B cell (primary cell): ENCODE measurements at places on chromosomes 16 and 17. TPM values are rescaled to one million over a fixed set of nuclear protein-coding genes. Genes with fewer than 3 reads are reported as not detected.

- peak; percentile 65 for DNase-seq
- H3K27ac ChIP-seq = peak overlapping the region; percentile 3
- peak overlapping the region; percentile 50 for H3K4me3 ChIP-seq
- peaks cover 11% of the 10 kb centered on the region for H3K4me1 ChIP-seq
- H3K36me3 ChIP-seq = no peaks in the 10 kb centered on the region
- H3K27me3 ChIP-seq = no peaks in the 10 kb centered on the region
Measured at GRCh38 chr16:19168371-19169081, 486 bp downstream of the SYT17 start.

GRCh38 chr17:59870482-59870881 is 22.3 kb downstream of the TUBD1 start:
- no peak overlapping the region for H3K4me3 ChIP-seq
- no peak for DNase-seq
- no peaks in the 10 kb centered on the region for H3K4me1 ChIP-seq
- no peak overlapping the region for H3K27ac ChIP-seq

GRCh38 chr17:11997147-11997971 is at the start of gene ZNF18:
TSS of gene ZNF18 (minus strand) at chr17:11997475. CDS start at chr17:11992829, 4,646 bp downstream.
- no peaks in the 10 kb centered on the region for H3K27me3 ChIP-seq
- peak within 1 kb of the TSS; percentile 58 for H3K4me3 ChIP-seq
- H3K27ac ChIP-seq = peak within 1 kb of the TSS; percentile 87
- peak; percentile 96 for DNase-seq
- H3K4me1 ChIP-seq = peaks cover 11% of the 10 kb centered on the region

- H3K27ac ChIP-seq = no peak overlapping the region
- no peak overlapping the region for H3K4me3 ChIP-seq
- DNase-seq = no peak
- H3K36me3 ChIP-seq = no peaks in the 10 kb centered on the region
- peaks cover 6% of the 10 kb centered on the region for H3K4me1 ChIP-seq
Measured at GRCh38 chr17:79706931-79707850, 23.6 kb upstream of the ENPP7 start.

EFCAB5 gene
- total RNA-seq = 2.3 and 3.0 TPM in 2 replicates

CCL3 gene
- 4.5 and 5.7 TPM in 2 replicates for total RNA-seq

SPNS3 gene
- 0.17 and 0.44 TPM in 2 replicates for total RNA-seq
